Activated CD4-positive, alpha-beta T cell treated with anti-CD3 and anti-CD28 coated beads for 24 hours (primary cell): ENCODE measurements at places on chromosomes 12 and 14.

DNA sequence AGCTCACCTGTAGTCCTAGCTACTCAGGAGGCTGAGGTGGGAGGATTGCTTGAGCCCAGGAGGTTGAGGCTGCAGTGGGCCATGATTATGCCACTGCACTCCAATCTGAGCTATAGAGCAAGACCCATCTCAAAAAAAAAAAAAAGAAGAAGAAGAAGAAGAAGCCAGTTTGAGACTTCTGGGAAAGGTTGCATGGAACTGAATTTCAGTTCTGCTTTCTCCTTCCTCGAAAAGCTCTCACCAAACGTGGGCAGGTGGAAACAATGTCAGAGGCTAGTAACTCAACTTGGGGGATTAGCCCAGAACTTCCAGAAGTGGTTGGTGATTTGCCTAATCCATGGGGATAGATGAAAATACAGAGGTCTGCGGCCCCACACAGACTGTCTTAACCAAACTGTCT, 18.7 kb downstream of the FLVCR2 start:
- no peak for DNase-seq

- no peak for DNase-seq
Measured at GRCh38 chr14:92922155-92922735, 705 bp upstream of the CHGA start.

GRCh38 chr12:108543652-108544051, 17.3 kb downstream of the SART3 start:
- no peak for DNase-seq

DNA sequence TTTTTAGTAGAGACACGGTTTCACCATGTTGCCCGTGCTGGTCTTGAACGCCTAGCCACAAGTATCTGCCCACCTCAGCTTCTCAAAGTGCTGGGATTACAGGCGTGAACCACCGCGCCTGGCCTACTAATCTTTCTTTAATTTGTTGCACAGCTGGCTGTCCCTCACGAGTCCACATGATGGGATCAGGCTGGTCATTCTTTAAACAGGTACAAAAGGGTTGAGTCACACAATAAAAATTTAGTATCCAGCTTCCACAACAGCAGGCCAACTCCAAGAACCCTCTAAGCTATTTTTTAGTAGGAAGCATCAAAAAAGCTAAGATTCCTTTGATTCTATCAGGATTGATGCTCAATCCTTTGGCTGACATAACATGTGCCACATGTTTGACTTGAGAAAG, 17.8 kb downstream of the SINHCAF start:
- no peak for DNase-seq

- no peak for DNase-seq
Measured at GRCh38 chr14:73323896-73324399, 86.6 kb downstream of the PAPLN start.

DNA sequence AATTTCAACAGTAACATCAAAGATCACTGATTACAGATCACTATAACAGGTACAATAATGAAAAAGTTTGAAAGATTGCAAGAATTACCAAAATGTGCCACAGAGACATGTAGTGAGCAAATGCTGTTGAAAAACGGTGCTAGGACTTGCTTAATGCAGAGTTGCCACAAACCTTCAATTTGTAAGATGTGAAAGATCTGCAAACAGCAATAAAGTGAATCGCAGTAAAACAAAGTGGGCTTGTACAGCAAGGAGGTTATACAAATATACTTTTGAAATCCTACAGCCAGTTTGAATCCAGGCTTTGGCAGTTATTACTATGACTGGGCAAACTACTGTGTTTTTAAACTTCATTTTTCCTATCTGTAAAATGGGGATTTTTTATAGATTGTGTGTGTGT, 1.0 kb upstream of the PLEKHA5 start:
- DNase-seq = no peak

- DNase-seq = no peak
Measured at GRCh38 chr14:51824191-51824590, 36.2 kb upstream of the GNG2 start.

DNA sequence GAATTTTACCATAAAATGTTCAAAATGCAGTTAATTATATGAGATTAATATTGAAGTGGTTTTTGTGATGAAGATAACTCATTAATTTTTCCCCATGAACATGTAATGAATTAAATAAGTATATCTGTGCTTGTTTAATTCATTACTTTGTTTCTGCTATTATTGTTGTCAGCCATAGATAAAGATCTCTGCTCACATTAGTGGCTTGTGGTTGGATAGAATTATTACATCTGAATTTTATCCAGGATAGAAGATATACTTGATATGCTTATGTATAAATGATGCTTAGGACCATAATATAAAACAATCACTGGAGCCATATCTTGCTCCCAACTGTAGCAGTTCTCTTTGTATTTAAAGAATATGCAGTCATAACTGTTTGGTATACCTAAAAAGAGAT, 18.5 kb downstream of the TSPAN19 start:
- no peak for DNase-seq

DNA sequence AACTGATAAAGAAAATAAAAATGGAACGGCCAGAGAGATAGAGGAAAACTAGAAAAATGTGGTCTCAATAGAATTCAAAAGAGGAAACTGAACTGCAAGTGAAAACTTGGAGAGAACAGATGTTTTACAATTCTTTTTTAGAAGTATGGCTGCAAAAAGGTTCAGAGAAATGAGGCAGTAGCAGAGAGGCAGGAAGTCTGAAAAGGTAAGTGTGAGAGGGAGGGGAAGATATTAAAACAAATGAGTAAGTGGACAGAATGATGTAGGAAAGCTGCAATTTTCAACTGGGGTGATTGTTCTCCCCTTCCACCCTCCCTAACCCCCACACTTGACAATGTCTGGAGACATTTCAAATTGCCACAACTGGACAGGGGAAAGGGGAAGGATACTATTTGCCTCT, 12.9 kb downstream of the BTBD7 start:
- DNase-seq = no peak

DNA sequence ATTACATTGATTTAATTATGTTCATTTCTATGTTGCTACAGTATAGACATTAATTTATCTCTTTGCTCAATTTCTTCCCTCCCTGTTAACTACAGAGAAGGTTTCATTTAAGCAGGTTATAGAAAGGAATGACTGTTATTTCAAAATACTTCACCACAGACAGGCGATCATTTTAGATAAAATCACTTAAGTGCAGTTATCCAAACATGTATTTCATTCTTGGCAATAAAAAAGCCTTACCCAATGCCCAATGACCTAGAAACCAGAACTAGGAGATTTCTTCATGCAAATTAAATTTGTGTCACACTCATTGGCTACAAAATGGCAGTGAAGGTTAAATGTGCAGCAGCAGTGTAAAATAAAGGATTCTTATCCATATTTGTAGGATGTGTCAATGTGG, 266.4 kb downstream of the KCNH5 start:
- DNase-seq = no peak

DNA sequence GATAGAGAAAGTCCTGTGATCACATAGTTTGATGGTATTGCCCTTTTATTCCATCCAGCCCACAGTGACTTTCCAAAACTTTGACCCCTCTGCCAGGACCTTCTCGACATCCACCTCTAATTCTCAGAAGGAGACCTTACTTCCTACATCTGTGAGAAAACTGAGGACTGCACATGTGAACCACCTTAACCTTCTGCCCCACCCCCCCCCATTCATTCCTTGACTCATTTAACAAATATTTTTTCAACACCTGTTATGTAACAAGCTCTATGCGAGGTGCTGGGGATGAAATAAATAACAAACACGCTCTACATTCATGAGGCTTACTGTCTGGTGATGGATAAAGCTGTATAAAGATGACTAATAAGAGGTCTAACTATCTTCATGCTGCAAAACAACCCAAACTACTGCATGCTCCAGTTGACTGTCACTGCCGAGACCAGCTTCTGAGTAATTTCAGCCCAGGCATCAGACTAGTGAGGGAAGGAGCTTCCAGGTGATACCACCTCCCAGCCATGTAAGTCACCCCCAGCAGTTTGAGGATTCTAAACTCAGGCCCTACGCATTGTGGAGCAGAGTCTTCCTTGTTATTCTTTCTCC, 1.9 kb upstream of the HAL start:
- no peak for DNase-seq

DNA sequence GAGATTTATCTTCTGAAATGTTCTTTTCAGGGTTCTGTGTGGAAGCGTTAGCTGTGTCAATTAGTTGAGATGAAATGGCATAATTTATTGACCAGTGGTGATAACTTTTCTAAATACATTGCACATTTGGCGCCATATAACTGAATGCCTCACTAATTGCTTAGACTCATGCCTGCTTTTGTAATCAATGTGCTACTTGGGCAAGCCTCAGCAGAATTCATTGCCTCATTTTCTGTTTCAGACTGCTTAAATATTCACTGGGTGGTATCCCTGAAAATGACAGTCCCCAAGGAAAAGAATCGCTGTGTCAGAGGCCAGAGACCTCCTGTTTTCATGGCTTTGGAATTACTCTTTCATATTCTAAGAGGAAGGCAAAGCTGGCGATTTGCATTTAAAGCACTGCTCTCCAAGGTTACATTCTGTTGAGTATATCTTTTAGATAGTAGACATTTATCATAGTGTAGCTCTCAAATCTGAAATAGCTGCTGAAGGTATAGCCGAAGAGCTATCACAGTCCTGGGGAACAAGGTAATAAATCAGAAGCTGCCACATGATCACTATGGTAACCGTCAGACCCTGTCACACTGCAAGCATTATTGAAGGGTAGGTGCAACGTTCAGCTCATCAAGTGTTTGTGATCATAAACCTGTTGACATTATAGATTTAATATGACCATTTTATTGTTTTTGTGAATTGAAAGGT, 297.3 kb upstream of the E2F7 start:
- no peak for DNase-seq

DNA sequence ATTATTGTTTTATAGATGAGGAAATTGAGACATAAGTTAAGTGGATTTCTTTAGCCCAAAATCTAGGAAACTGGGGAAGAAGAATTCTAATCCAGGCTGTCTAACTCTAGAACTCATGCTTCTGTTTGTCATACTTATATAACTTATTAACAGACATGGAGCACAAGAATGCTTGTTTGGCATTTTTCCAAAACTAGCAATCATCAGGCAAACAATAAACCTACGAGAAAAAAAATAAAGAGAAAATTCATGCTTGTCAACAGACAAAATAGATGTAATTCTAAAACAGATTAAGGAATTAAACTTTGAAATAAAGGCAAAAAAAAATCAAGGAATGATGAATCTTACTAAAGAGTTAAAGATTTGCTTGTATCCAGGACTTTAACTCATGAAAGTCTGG, 103.1 kb downstream of the METTL25 start:
- DNase-seq = no peak

DNA sequence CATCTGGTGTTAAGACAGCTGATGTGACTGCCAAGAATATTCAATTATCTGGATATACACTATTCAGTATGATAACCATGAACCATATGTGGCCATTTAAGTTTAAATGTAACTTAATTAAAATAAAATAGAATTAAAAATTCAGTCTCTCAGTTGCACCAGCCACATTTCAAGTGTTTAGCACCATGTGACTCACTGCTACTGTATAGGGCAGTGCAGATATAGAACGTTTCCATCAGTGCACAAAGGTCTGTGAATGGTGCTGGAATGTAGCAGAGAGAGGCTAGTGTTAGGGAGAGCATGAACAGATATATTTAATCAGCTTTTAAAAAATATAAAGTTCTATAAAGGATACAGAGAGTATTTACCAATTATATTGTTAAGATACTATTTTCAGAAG, 28.7 kb downstream of the ARID4A start:
- DNase-seq = no peak

GRCh38 chr12:32777691-32778175, 22.0 kb upstream of the YARS2 start:
- DNase-seq = no peak

- DNase-seq = peak; percentile 54
Measured at GRCh38 chr14:73758392-73759182, 44.4 kb upstream of the PNMA1 start.

GRCh38 chr14:61426048-61426447, 104.7 kb downstream of the PRKCH start:
- no peak for DNase-seq

DNA sequence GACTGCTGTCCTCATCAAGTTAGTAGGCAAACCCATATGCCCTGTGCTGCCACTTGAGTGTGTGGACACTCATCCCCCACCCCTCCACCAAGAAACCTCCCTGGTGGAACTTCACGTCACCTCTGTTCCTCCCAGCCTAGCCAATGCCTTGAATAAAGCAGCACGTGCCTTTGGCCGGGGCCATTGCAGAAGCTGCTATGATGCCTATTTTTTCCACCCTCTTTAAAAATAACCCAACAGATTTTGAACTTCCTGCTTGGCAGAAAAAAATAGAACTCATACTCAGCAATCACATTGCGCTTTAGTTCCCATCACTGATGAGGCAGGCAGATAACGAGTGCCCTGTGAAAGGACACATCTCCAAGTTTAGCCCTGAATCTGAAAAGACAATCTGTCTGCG, 23.1 kb upstream of the PWP1 start:
- DNase-seq = no peak

GRCh38 chr14:64554556-64554955, 4.8 kb downstream of the PPP1R36 start:
- no peak for DNase-seq

DNA sequence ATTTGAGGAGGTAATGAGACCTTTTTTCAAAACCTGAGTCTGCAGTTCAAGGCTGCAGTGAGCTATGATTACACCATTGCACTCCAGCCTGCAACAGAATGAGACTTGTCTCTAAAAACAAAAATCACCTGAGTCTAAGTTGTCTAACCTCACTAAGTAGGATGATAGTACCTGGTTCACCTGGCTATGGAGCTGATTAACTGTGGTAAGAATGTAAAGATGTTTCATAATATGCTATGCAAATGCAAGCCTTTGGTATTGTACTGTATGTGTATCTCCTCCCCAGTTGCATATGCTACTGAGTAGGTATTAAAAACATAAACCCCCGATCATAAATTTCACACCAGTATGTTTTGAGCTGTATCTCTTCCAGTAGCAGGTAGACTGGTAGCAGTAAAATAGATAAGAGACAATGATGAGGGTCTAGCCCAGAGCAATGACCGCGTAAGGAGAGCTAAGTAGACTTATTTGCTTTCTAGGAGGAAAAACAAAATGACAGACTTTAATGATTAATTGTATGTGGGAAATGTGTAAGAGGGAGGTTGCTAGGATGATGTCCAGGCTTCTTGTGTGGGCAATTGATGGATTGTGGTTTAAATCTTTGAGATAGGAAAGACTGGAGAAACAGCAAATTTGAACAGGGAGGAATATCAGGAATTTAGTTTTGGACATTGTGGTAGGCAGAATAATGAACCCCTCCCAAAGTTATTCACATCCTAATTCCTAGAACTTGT, 41.6 kb upstream of the EGLN3 start:
- no peak for DNase-seq

DNA sequence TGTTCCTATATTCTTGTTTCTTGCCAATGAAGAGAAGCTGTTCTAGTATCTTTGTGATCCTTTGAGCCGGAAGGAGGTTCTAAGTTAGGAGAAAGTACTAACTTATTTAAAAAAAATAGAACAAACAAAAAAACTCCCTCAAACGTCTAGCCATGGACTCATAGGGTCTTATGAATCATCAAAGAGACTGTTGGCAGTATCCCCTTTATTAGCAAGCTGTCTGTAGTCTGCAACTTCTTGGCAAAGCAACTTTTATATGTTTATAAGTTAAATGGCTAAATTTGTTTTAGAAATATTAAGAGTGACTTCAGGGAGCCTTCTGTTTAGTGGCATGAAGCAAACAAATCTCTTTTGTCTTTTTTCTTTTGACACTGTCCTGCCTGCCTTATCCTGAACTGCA, 291.9 kb downstream of the FUT8 start:
- DNase-seq = no peak
